Amniotic stem cell (primary cell): ENCODE measurements at places on chromosomes 11 and 22.
A peak's percentile ranks its signal among the peaks of the same experiment; 100 is the strongest.

DNA sequence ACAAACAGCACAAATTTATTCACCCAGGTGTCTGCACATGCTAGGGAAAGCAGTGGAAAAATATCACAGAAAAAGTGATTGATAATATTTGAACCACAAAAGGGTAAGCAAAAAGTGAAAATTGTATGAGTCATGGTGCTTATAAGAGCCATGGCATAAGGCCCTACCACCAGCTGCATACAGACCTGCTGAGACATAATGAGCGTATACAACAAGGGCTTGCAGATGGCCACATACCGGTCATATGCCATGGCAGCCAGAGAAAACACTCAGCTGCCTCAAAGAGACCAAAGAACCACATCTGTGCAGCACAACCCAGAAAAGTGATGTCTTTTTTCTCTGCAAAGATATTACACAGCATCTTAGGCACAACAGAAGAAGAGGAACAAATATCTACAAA is 71.4 kb upstream of the OR9G4 start:
- DNase-seq = no peak

DNA sequence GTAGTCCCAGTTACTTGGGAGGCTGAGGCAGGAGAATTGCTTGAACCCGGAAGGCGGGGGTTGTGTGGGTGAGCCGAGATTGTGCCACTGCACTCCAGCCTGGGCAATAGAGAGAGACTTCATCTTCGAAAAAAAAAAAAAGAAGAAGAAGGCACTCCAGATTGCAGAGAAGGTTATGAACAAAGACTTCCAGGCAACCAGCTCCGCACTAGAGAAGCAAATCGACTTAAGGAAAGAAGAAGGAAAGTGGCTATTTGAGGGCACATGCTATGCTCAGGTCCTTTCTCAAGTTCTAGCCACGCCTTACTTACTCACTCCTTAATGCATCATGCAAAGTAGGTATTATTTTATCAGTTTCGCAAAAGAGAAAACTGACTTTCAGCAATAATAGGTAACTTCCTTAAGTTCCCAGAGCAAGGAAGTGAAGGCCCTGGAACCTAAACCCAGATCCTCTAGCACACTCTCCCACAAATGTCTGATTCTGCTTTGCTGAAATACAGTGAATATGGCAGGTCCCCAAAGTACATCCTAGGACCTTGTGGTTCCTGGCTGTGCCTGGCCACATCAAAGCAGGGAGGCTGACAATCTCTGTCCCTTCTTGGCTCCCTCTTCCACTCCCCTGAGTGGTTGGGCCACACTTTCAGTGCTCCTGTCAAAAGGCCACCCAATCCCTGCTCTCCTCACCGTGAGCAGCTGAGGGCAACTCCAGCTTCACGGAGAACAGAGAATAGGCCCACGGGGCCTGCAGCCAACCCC is 14.2 kb downstream of the CD3E start:
- DNase-seq = no peak

DNA sequence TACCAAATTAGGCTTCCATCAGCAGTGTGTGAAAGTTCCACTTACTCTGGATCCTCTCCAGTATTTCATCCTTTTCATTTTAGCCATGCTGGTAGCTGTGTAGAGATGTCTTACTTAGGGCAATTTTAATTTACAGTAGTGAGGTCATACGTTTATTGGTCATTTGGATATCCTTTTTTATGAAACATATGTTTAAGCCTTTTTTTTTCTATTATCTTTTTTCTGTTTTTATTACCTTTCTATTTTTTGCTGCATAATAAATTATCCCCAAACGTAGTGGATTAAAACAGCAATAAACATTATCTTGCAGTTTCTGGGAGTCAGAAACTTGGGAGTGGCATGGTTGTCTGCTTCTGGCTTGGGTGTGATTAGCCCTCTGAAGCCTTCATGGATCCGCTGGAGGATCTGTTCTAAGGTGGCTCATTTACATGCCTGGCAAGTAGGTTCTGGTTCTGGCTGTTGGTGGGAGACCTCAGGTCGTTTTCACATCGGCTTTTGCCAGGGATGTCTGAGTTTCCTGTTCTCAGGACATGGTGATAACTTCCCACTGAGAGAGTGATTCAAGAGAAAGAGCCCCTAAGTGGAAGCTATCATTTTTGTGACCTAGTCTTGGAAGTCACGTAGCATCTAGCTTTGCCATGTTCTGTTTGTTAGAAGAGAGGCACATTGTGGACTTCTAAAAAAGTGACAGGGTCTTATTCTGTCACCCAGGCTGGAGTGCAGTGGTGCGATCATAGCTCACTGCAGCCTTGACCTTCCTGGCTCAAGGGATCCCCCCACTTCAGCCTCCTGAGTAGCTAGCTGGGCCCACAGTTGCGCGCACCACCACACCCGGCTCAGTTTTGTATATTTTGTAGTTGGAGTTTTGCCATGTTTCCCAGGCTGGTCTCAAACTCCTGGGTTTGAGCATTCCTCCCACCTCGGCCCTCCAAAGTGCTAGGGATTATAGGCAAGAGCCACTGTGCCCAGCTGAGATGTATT is 38.6 kb downstream of the PPP6R3 start:
- DNase-seq = no peak

DNA sequence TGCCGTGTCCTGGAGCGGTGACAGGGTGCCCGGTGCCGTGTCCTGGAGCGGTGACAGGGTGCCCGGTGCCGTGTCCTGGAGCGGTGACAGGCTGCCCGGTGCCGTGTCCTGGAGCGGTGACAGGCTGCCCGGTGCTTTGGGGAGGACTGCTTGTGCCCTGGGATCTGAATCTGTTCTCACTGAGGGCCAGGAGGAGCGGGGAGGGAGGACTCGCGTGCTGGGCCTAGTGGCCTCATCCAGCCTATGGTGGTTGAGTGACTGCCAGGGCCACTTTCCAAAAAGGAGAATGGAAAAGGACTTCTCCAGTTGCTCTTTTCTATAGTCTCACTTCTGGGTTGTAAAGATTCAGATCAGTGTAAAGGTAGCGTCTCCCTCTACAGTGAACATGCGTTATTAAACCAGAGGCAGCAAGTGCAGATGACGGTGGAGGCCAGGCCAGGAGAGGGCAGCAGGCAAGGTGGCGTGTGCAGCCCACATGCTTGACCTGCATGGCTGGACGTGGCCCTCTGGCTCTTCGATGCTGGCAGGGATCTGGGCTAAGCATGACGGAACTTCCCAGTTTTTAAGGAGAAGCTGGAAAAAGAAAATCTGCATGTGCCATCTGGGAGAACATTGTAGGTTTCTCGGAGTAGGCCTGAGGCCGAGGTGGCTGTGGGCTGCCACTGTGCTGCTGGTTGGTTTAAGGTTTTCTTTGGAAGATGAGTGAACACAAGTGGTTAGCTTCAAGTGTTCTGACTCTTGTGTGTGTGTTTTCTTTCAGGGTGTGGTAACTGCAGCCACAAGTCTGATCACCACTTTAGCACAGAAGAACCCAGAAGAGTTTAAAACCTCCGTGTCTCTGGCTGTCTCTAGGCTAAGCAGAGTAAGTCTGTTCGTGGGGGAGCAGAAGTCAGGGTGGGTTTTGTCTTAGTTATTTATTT is 55.0 kb downstream of the AP2A2 start:
- no peak for DNase-seq

- no peak for DNase-seq
Measured at GRCh38 chr11:32312865-32313403, 122.4 kb downstream of the WT1 start.

DNA sequence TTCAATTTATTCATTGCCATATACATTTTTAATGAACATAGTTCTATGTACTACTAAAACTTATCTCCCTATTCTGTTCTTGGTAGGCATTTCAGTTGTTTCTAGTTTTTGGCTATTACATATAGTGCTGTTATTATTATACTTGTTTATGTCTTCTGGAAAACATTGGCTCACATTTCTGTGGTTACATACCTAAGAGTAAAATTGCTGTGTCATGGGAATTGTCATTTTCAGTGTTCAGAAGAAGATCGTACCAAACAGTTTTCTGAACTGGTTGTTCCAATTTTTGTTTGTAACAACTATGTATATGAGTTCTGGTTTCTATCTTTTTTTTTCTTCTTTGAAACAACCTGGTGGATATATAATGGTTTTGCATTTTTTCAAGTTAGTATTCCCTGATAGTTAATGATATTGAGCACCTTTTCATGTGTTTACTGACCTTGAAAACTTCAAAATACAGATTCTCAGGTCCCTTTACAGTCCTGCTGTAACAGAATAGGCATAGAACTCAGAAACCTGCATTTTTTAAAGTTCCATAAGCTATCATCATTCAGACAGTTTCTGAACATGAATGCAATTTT is 230.7 kb downstream of the JRKL start:
- no peak for DNase-seq

GRCh38 chr11:44235765-44236201 is 74.2 kb downstream of the ALX4 start:
- DNase-seq = no peak

GRCh38 chr11:23112987-23113886 is 253.0 kb upstream of the CCDC179 start:
- peak; percentile 17 for DNase-seq

DNA sequence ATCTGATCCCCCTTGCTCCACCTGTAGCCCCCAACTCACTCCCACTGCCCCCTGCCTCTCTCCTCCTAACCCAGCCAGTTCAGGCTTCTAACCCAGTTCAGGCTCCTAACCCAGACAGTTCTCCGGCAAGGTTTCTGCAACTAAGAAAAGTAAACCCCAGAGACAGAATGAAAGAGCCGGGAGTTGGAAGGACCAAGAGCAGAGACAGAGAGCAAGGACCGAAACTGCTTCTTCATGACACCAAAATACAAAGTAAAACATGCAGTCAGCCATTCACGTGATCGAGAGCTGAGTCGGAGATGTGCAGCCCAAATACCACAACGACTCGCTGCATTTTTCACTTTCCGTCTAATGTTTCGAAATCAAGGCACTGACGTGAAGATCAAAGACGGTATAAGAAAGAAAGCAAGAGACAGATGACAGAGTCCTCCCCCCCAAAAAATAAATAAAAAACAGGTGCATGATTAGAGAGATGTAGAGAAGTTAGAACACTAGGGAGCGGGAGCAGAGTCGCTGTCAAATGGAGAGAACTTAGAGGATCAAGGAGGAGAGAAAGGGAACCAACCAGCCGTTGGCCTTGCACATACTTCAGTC is 884 bp downstream of the IL10RA start:
- DNase-seq = no peak

GRCh38 chr11:102341844-102342318 is 5.1 kb upstream of the BIRC2 start:
- peak; percentile 35 for DNase-seq

GRCh38 chr11:126313826-126314225 is 10.0 kb downstream of the DCPS start:
- no peak for DNase-seq

GRCh38 chr11:102991776-102992175 is 36.2 kb upstream of the MMP13 start:
- DNase-seq = no peak

GRCh38 chr11:99135508-99135907 is 114.8 kb downstream of the CNTN5 start:
- DNase-seq = no peak
